ENCODE measurements at places on chromosomes 2 and 18.

DNA sequence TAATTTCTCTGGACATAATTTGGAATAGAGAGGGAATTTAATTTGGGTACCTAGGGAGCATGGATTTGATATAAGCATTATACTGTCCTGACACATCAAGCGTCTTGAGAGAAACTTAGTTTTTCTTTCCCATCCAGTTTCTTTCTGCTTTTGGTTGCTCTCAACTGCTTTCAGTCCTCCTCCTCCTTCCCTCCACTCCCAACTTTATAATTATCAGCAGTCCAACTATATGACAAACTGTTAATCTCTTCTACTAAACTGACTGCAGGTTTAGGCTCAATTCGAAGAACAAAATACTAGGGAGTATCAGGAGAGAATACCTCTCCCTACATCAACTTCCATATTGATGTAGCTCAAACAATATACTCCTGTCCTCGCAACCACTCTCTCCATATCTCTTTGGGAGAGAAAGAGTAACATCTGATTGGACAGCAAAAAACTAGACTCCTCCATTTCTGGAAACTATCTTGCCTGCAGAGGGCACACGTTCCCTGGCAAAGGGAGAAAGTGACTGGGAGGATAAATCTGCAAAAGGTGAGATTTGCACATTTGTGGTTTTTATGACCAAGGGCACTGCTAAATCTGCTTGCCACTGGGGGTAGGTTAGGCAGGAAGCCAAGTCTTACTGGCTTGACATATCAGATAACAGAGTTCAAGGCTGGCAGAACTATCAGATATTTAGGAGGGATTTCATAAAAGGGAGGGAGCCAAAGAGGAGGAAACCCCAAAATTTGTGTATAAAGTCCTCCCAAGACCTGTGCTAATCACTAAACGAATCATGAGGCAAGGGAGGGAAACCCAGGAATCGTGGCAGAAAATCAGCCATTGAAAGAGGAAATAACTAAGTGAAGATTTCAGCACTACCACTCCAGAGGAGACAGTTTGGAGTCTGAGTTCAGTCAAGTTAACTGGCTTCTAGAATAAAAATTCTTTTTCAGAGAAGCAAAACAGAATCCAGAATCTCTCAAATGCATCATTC is 40.0 kb downstream of the ICA1L start:
- DNase-seq: peak; percentile 44

DNA sequence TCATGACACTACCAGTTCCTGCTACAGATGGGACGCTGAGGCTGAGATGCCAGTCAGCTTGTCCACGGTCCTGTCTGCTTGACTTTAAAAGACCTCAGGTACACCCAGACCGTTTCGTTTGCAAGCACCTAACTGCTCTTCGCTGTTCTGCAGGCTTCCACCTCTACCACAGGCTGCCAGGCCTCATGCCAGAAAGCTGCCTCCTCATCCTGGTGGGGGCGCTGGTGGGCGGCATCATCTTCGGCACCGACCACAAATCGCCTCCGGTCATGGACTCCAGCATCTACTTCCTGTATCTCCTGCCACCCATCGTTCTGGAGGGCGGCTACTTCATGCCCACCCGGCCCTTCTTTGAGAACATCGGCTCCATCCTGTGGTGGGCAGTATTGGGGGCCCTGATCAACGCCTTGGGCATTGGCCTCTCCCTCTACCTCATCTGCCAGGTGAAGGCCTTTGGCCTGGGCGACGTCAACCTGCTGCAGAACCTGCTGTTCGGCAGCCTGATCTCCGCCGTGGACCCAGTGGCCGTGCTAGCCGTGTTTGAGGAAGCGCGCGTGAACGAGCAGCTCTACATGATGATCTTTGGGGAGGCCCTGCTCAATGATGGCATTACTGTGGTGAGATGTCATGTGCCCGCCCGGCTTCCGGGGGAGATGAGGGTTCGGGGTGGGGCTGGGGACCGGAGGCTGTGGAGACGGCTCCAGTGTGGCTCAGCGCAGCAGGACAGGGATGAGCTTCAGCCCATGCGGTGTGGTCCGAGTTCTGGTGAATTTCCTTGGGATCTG is 5.9 kb downstream of the SLC9A4 start:
- no peak for DNase-seq

- DNase-seq: no peak
Observed at GRCh38 chr2:120949957-120950590, 214.4 kb downstream of the GLI2 start.

DNA sequence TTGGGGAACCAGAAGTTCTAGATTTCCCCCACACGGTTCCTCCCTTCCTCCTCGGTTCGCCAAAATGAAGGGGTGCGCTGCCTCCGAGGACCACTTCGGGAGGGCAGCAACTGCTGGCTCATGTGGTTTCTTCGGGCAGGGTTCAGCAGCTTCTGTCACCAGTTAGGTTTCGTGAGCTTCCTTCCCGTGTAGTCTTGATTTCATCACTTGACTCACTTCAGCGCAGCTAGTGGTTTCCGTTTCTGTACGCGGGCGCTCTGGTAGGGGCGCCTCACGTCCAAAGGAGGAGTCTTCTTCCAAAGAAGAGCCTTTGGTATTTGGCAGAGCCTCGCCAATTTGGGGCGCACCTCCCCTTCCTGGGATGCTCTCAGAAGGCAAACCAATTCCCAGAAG is 485 bp upstream of the GALNT3 start:
- peak; percentile 30 for DNase-seq

GRCh38 chr2:112121682-112122254 is 16.4 kb upstream of the FBLN7 start:
- peak; percentile 52 for DNase-seq

DNA sequence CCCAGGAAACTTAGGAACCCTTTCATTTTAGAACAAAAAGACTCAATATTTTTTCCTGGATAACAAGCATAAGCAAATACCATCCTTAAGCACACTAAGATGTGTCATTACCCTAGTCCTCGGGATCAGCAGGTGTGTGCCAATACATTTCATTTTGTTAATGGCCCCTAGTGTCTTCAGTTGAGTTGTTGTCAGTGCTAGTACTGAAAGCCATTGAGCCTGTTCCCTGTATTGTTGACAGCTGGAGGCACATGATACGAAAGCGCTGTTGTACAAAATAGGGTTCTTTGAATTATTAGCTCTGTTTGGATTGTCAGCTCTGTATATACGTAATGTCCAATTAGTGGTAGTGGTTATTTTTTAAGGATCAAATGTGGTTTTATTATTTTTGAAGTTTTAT is 29.5 kb downstream of the VAPA start:
- DNase-seq: peak; percentile 40
